Cortex of kidney (tissue), 1 donor: ENCODE measurements at places on chromosomes 5 and 9.

DNA sequence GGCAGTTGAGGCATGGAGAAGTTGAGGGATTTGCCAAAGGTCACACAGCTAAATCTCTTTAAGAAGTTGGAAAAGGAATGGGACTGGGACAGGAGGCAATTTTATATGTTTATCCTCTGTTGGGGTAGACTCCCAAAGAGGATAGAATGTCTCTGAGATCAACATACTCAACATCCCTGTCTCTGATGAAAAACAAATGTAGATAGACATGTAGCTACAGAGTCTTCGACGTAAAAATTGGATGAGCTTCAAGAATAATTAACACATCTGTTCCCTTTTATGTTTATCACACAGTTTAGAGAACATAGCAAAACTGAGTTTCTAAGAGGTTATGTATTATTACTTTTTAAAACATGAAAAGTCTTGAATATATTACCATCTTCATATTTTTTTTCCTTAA, 204.6 kb upstream of the CD180 start:
- DNase-seq, result no peak

DNA sequence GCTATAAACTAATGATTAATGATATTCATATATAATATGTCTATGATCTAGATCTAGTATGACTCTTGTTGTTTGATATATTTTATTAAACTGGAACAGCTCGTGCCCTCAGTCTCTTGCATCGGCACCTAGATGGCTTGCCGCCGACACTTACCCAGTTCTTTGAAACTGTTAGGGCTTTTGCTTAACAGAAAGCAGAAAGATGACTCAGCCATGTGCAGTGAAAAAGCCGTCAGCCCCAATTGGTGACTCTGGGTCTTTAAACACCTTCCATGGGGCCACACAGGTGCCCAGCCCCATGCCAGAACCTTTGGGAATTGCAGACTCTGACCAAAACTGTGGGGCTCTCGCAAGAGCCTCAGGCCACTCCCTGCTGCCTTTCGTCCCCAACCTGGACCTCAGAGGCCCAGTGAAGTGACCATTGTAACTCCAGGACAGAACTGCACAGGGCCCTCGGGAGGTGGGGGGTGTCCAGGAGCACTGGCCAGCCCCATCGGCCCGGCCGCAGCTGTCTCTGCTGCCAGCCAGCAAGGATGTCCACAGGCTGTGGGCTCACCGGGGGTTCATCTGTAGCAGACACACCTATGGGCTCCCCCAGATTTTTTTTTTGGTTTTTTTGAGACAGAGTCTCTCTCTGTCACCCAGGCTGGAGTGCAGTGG, 7.8 kb downstream of the LCN10 start:
- no peak for DNase-seq

- DNase-seq, result no peak
Observed at GRCh38 chr5:124908581-124909451, 162.4 kb upstream of the ZNF608 start.

- no peak for DNase-seq
Observed at GRCh38 chr9:21081999-21082398, 4.3 kb upstream of the IFNB1 start.

DNA sequence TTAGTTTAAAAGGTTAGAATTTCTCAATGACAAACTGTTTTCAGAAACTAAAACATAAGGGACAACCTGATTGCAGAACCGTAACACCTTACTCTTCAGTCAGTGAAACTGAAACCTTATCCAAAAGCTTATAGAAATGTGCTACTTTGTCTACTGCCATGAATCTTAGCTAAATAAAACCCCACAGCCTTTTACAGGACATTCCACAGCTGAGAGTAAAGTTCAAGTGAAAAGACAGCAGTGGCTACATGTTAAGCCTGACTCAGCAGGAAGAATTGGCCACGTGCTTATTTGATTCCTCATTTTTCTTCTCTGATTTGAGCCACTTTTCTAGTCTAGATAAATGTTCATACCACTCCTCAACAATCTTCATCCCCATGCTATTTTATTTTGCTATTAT, 278.7 kb upstream of the ISL1 start:
- DNase-seq, result no peak

DNA sequence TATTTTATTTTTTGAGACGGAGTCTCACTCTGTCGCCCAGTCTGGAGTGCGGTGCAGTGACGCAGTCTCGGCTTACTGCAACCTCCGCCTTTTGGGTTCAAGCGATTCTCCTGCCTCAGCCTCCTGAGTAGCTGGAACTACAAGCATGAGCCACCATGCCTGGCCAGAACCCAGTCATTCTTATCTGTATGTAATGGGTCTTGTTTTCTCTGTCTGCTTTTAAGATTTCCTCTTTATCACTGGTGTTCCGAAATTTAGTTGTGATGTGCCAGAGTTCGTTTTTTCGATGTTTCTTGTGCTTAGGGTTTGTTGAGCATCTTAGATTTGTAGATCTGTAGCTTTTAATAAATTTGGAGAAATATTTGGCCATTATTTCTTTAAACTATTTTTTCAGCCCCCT, 19.2 kb downstream of the SLC25A25 start:
- no peak for DNase-seq

DNA sequence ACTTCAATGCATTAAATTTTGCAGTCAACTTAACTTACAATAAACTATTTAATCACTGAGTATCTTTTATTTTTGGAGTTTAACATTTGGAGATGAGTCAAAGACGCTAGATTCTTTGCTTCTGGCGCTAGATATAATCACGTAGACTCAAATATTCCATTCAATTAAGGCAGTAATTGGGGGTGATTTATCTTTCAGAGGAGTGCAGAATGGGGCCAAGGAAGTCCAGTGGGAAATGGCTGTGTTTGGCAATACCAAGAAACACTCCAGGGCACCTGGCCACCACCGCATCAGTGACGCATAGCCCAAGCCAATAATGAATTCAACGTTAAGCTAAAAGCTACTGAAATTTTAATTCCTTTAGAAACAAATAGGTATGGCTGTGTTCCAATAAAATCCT, 81.2 kb downstream of the PHAX start:
- DNase-seq, result no peak

DNA sequence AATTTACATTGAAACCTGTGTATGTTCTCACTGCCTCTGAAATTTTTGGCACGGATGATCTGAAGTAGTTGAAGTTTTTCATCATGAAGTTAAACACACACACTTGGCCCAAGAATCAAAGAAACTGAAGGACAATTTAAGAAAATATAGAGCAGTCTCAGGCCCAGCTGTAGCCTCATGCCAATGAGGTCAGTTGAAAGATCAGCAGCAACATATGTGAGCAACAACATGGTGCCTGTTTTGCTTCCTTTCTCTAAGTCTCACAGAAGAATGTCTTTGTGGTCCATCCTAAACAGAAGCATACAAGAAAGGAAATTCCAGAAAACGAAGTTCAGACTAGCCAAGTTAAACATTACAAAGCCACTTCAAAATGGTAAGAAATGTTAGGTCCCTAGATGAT, 1737.2 kb downstream of the MAT2B start:
- DNase-seq, result no peak

GRCh38 chr9:126494264-126494663, 119.5 kb upstream of the LMX1B start:
- no peak for DNase-seq
